Upper lobe of left lung (tissue), 6 donors: ENCODE measurements at places on chromosomes 4 and X. TPM values are rescaled to one million over a fixed set of nuclear protein-coding genes. Genes with fewer than 3 reads are reported as not detected.

- H3K27me3 ChIP-seq: no peaks in the 10 kb centered on the region
- H3K27ac ChIP-seq: no peak overlapping the region
- no peaks in the 10 kb centered on the region for H3K4me1 ChIP-seq
- DNase-seq: no peak
- no peak overlapping the region for H3K4me3 ChIP-seq
These were observed 534.9 kb upstream of the FMR1 start for GRCh38 chrX:147376601-147377422.

The SLIT2 gene
- total RNA-seq: 59.3 TPM

The CENPVL3 gene
- total RNA-seq: not detected

GRCh38 chr4:2867758-2868491 lies 24.3 kb downstream of the ADD1 start:
- no peaks in the 10 kb centered on the region for H3K36me3 ChIP-seq
- H3K27ac ChIP-seq: peak overlapping the region; percentile 79
- H3K27me3 ChIP-seq: no peaks in the 10 kb centered on the region
- H3K4me1 ChIP-seq: peaks cover 89% of the 10 kb centered on the region
- DNase-seq: no peak

- H3K4me3 ChIP-seq: no peak overlapping the region
- H3K36me3 ChIP-seq: no peaks in the 10 kb centered on the region
- H3K4me1 ChIP-seq: peaks cover 14% of the 10 kb centered on the region
- no peak for DNase-seq
These were observed 146.3 kb downstream of the SHROOM3 start for GRCh38 chr4:76581077-76581962.

The ABLIM2 gene
- 6.8 TPM for total RNA-seq

The STARD8 gene
- total RNA-seq: 27.1 TPM

DNA sequence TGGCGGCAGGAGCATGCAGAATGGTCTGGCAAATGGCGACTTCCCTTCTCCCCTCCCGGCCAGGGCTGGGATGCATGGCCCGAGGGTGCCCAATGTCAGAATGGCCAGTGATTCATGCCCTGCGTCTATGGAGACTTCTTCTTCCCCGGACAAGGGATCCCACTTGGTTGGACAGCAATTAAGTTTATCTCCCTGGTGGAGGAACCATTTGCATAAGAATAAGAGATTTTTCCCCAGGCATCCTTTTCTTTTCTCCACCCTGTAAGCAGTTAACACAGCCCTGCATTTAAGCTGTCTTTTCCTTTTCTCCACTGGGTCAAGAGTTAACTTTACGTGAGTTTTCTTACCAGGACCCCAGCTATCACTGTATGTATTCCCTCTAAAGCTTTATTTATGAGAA lies 856.6 kb downstream of the GLUD2 start:
- H3K27me3 ChIP-seq: no peaks in the 10 kb centered on the region
- no peak overlapping the region for H3K27ac ChIP-seq
- H3K4me3 ChIP-seq: no peak overlapping the region

DNA sequence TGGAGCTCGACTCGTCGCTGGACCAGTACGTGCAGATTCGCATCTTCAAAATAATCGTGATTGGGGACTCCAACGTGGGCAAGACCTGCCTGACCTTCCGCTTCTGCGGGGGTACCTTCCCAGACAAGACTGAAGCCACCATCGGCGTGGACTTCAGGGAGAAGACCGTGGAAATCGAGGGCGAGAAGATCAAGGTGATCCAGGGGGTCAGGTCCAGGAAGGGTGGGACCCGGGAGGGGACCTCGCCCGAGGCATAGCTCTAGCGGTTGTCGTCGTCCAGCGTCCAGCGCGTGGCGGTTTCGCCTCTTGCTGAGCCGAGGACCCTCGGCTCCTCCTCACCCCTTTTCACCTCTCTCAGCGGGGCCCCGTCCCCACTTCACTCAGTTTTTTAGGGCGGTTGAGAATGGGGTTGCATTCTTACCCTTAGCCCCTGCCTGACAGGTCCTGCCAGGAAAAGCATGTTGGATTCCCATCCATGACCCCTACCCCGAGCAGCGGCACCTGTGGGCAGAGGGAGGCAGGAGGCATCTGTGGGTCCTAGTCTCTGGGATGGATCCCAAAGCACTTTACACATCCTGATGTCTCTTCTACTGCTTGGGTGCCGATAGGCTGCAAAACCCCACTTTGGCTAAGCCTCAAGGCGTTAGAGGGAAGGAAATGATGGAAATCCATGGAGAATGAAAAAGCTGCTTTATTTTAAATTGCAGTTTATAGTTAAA lies 524 bp downstream of the RAB33A start:
- peak overlapping the region; percentile 54 for H3K4me3 ChIP-seq
- H3K27me3 ChIP-seq: no peaks in the 10 kb centered on the region
- no peak overlapping the region for H3K27ac ChIP-seq
- no peaks in the 10 kb centered on the region for H3K36me3 ChIP-seq
- peak; percentile 45 for DNase-seq

DNA sequence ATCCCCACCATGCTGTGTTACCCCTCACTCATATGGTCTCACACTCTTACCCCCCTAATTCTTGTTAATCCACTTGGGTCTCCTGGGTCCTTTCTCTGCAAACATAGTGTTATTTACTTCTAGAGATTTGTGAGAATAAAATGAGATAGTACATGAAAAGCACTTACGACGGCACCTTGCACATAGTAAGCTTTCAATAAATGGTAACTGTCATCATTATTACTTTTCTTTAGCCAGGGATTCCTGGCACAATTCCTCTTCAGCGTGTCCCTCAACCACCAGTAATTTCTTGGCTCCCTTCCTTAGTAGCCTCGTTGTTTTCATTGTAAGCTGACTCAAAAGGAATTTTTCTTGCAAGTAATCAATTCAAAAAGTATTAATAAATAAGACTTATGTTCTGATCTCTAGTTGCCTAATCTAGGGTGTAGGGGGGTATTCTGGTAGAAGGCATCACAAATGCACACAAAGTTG lies 30.1 kb upstream of the RBMX start:
- no peaks in the 10 kb centered on the region for H3K4me1 ChIP-seq
- no peaks in the 10 kb centered on the region for H3K27me3 ChIP-seq
- H3K27ac ChIP-seq: no peak overlapping the region
- DNase-seq: no peak
- no peaks in the 10 kb centered on the region for H3K36me3 ChIP-seq
- H3K4me3 ChIP-seq: peak overlapping the region; percentile 69

GRCh38 chrX:38277136-38277535 lies 50.2 kb downstream of the RPGR start:
- H3K36me3 ChIP-seq: no peaks in the 10 kb centered on the region
- H3K27me3 ChIP-seq: no peaks in the 10 kb centered on the region
- H3K4me1 ChIP-seq: no peaks in the 10 kb centered on the region
- H3K4me3 ChIP-seq: no peak overlapping the region
- H3K27ac ChIP-seq: no peak overlapping the region
- DNase-seq: no peak

GRCh38 chr4:70849291-70849690 lies 9.6 kb upstream of the GRSF1 start:
- no peak for DNase-seq
- H3K27ac ChIP-seq: no peak overlapping the region
- H3K36me3 ChIP-seq: no peaks in the 10 kb centered on the region

DNA sequence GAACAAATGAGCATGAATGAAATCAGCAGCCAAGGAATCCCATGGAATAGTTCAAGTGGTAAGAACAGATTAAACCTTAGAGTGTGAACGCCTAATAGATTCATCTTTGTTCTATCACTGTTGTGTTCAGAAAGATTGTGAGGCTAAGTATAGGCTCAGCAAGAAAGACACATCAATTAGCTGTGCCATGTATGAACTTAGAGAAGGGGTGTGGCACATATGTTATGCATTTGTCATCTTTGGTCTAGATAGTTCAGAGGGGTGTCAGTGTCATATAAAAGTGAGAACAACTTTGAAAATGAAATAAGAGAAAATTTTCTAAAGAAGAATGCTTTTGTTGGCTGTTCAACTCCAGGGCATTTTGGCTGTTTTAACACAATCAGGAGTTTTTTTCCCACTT lies 9.4 kb downstream of the DAPP1 start:
- no peak overlapping the region for H3K4me3 ChIP-seq
- no peaks in the 10 kb centered on the region for H3K36me3 ChIP-seq
- no peaks in the 10 kb centered on the region for H3K4me1 ChIP-seq
- H3K27ac ChIP-seq: no peak overlapping the region
- no peaks in the 10 kb centered on the region for H3K27me3 ChIP-seq

- no peak overlapping the region for H3K4me3 ChIP-seq
- H3K27me3 ChIP-seq: no peaks in the 10 kb centered on the region
- DNase-seq: no peak
- H3K4me1 ChIP-seq: peaks cover 6% of the 10 kb centered on the region
These were observed 1.1 kb downstream of the ADH1C start for GRCh38 chr4:99351487-99351886.

The CFAP299 gene
- 8.4 TPM for total RNA-seq

DNA sequence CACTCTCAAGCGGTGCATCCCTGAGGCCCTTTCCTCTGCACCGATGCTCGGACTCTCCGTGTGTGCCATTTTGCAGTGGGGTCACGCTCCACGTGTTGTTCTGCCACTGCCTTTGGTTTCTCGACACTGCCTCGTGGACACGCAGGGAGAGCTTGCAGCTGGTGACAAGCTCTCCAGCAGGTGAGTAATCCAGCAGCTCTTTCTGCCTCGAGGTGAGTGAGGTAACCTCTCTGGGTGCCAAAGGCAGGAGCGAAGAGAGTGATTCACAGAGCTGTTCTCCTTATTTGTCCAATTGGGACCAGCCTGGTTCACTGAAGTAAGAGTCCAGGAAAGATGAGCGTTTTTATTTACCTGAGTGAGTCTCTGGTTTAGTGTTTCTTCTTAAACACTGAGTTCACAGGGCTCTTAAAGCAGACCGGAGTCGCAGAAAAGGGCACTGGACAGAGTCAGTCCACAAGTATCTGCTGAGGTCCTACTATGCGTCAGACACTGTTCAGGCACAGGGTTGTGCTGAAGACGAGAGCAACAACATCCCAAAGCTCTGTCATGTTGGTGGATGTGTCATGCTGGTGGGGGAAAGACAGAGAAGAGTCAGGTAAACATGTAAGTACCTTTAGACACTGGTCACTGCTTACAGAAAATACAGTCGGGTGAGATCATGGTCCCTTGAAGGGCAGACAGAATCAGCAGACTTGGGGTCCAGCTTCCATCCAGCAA lies 61.8 kb downstream of the FHDC1 start:
- H3K36me3 ChIP-seq: no peaks in the 10 kb centered on the region
- peak overlapping the region; percentile 10 for H3K27ac ChIP-seq
- DNase-seq: peak; percentile 57
- peaks cover 3% of the 10 kb centered on the region for H3K4me1 ChIP-seq
- no peak overlapping the region for H3K4me3 ChIP-seq
- no peaks in the 10 kb centered on the region for H3K27me3 ChIP-seq

The ART3 gene
- total RNA-seq: not detected

The BEX5 gene
- 7.1 TPM for total RNA-seq

- H3K4me1 ChIP-seq: no peaks in the 10 kb centered on the region
- DNase-seq: no peak
- no peaks in the 10 kb centered on the region for H3K36me3 ChIP-seq
These were observed 1682.3 kb upstream of the TENM3 start for GRCh38 chr4:180560896-180561295.

The TASL gene
- total RNA-seq: 5.8 TPM

DNA sequence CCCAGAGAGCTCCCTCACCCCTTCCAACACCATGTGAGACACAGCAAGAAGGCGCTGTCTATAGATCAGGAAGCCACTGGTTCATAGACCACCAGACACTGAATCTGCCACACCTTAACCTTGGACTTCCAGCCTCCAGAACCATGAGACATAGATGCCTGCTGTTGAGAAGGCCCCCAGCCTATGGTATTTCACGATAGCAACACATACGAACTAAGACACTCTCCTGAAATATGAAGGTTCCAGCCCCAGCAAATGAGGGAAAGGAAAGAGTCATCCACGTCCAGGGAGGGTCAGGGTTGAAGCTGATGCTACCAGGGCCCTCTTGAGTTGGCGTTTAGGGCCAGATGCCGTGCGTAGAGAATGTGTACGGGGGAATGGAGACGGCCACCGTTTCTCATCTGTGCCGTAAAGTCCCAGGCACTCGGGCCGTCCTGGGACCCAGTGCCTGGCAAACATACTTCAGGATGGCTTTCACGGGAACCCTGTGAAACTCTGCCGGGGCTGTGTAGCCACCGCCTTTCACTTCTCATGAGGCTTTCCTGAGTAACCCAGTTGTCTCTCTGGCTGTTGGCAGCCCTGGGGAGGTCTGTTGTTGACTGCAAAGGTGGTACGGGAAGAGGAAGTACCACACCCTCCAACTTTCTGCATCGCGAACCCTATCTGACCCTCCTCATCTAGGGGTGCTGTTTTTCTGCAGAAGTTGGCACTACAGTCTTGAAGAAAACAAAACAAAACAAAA lies 17.7 kb upstream of the P2RY8 start:
- no peaks in the 10 kb centered on the region for H3K4me1 ChIP-seq
- DNase-seq: no peak
- no peak overlapping the region for H3K4me3 ChIP-seq
- no peaks in the 10 kb centered on the region for H3K36me3 ChIP-seq
- no peak overlapping the region for H3K27ac ChIP-seq
- H3K27me3 ChIP-seq: no peaks in the 10 kb centered on the region

GRCh38 chr4:143397887-143398286 lies 61.2 kb downstream of the GAB1 start:
- H3K36me3 ChIP-seq: no peaks in the 10 kb centered on the region
- H3K4me3 ChIP-seq: no peak overlapping the region

The SLC49A3 gene
- total RNA-seq: 16.7 TPM

DNA sequence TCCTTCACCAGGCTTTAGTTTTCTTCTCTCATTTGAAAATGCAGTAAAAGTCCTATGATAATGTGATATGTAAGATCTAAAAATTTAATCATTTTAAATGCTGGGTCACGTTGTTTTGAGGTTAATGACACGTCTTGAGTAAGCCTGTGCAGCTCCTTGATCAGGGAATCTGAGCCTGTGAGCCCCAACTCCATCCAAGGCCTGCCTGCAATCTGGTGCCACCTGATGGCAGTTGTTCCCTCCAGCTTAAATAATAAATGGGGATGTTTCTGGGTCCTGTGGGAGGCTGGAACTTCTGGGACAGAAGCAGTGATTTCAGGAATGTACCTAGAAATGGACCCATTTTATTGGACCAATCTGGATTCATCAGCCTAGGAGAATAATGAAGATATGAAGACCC lies 455.4 kb upstream of the ADGRL3 start:
- no peaks in the 10 kb centered on the region for H3K27me3 ChIP-seq
- no peak overlapping the region for H3K4me3 ChIP-seq

DNA sequence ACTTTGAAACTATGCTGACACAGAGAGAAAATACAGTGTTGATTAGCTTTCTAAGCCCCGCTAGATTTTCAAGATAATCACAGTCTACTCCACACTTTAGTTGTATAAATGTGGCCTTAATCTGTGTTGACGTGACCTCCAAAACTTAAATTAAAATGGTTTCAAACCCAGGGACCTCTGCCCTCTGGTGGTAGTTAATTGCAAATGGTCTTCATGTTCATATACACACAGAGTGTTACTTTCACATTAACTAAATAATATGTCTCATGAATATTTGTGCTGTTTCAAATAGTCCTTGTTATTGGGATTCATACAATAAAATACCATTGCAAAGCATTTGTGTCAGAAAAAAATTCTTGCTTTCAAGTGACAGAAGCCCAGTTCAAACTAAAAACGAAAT lies 64.3 kb downstream of the TASL start:
- no peaks in the 10 kb centered on the region for H3K27me3 ChIP-seq
- H3K27ac ChIP-seq: no peak overlapping the region
- no peak overlapping the region for H3K4me3 ChIP-seq
- no peak for DNase-seq

GRCh38 chrX:148672517-148672916 lies 172.1 kb downstream of the AFF2 start:
- no peaks in the 10 kb centered on the region for H3K36me3 ChIP-seq
- no peak overlapping the region for H3K4me3 ChIP-seq
- DNase-seq: no peak
- no peaks in the 10 kb centered on the region for H3K4me1 ChIP-seq
- no peaks in the 10 kb centered on the region for H3K27me3 ChIP-seq

The DCAF12L2 gene
- total RNA-seq: not detected
